ENCODE measurements at places on chromosomes 5 and 9.

DNA sequence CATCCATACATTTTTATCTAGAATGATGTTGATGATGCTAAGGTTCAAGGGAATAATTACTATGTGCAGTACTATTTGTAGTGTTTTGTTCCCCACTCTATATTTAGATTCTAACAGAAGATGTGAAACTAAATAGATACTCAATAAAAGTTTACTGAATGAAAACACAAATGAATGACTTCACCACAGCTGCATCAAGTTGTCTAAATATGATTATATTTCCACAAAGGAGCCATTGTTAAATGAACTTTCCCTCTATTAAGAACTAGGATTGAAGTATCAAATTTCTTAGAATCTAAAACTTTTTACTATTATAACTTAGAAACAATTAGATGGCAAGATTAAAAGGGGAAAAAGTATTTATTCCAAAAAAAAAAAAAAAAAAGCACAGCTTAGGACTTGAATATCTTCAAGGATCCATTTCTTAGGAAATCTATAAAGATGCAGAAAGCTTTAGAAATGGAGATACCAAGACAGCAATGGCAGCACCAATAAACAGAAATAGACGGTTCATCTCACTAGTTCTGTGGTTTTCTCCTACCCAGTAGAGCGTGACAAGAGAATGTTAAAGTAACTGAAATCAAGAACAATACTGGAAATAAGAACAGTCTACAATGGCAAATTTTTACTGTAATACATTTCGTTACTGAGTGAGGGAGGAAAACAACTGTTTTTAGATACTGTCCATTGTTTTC, 347.6 kb downstream of the EBF1 start:
- DNase-seq, result no peak

GRCh38 chr5:123245689-123246088, 156.6 kb downstream of the PRDM6 start:
- DNase-seq, result no peak

- no peak for DNase-seq
Observed at GRCh38 chr5:151451626-151452520, 4.5 kb downstream of the SLC36A1 start.

- no peak for DNase-seq
Observed at GRCh38 chr5:138934971-138935370, 59.8 kb upstream of the LRRTM2 start.

DNA sequence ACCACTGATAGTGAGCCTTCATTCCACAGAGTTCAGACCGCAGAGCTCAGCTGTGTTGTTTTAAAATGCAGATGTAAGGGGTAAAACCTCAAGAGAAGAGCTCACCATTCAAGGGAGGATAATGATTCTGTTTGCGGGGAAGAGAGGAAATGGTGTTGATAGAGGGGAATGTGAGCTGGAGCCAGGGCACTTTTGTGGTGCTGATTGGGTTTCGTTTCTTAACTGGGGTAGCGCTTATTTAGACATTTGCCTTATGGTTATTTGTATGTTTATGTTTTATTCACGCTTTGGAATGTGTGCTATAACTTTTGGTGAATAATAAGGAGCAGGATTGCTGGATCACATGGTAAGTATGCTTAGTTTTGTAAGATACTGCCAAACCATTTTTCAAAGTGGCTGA, 42.5 kb downstream of the STXBP1 start:
- DNase-seq, result no peak

DNA sequence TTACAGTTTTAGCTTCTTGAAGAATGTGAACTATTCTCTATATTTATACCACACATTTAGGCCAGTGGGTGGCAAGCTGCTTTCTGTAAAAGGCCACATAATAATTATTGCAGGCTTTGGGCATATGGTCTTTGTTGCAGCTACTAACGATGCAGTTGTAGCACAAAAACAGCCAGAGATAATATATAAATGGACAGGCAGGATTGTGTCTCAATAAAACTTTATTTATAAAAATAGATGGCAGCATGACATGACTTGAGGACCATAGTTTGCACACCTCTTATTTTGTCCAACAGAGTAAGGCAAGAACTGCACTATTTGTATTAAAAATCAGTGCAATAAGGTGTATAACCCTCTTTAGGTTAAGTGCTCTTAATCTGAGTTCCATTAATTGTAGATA, 415.0 kb downstream of the ANXA1 start:
- no peak for DNase-seq

DNA sequence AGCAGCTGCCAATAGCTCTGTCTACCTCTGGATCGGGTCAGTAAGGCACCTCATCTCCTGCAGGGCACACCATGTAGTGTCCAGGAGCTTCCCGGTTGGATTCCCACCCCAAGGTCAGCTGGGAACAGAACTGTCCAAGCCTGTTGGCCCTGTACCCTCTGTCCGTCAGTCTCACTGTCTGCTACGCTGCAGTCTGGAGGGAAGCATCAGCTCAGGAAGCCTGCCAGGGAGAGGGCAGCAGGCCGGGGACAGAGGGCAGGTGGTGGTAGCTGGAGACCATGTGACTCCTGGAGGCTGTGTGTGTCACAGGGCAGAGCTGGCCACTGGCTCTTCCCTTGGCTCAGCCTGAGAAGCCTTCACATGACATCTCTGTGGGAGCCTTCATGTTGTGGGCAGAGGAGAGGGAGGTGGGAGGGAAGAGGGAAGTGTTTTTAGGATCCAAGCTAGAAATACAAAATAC, 134.5 kb downstream of the SEC61B start:
- no peak for DNase-seq

GRCh38 chr5:75042522-75042921, 9.8 kb downstream of the GCNT4 start:
- no peak for DNase-seq

DNA sequence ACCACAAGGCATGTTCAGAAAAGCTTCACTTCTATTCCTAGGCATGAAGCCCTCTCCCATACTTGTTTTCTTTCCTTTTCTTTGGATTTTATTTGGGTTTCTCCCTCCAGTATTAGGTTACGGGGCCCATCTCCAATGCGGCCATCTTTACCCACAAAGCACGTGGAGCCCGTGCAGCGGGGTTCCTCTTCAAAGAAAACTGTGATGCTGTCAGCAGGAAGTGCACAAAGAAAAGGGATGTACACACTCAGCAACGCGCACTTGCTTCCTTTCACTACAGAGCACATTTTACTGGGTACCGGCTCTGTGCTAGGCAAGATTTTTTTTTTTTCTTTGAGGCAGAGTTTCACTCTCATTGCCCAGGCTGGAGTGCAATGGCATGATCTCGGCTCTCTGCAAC, 106.6 kb downstream of the COL23A1 start:
- no peak for DNase-seq

DNA sequence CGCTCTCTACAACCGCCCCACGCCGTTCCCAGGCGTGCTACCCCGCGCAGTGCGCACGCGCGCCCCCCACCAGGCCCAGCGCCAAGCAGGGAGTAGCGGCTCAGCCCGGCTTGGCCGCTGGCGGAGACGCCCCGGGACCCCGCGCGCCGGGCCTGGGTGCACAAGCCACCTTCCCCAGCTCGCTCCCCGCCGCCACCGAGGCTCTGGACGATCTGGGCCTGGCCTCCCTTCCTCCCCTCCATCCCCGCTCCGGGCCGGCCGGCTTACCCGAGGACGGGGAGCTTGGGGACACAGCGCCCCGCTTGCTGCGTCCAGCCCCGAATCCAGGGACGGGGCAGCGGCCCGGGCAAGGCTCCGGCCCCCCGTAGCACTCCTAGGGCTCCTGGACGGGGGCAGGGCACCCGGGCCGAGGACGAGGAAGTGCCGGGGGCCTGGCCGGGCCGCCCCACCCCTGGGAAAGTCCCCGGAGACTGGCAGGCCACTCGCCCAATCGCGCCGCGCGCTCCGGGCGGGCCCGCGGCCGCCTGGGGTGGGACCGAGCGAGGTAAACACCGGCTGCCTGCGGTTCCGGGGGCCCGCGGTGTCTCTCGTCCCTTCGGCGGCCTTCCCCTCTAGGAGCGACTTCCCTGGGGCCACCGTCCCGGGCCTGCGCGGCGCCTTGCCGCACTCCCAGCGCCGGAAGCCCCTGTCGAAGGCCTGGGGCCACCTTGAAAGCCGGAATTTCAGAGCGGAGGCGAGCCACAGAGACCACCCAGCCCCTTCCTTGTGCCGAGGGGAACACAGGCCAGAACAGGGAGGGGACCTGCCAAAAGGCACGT, at the start of gene TNIP1:
Gene TNIP1 (minus strand): TSS at position 422 of the 818 bp plus-strand sequence. CDS start 15,939 bp downstream, outside the sequence.
- DNase-seq, result peak; percentile 58

DNA sequence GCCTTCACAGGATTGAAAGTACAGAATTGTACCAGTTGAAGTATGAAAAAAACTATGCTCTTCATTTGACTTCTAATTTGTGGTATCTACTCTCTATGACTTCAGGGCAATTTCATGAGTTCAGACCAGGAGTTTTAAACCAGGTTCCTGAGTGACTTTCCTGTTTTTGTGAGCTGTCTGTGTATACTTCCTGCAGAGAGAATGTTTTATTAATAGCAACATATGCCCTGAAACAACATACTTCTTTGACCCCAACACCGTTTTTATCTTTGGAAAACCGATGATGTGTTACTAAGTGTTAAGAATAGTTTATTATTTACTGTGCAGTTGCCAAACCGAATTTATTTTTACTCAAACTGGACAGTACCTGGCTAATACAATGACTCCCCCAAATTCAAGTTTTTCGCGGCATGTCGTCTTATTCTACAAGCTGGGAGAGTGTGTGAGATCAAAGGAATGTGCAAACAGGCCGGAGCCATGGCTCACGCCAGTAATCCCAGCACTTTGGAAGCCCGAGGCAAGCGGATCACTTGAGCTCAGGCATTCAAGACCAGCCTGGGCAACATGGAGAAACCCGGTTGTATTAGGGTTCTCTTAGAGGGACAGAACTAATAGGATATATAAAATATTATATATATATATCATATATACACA, 58.7 kb upstream of the ERBIN start:
- DNase-seq, result no peak

GRCh38 chr9:942805-943580, 33.5 kb upstream of the DMRT3 start:
- no peak for DNase-seq

- no peak for DNase-seq
Observed at GRCh38 chr5:76764374-76764773, 48.4 kb downstream of the F2R start.

- DNase-seq, result peak; percentile 8
Observed at GRCh38 chr9:83070261-83070660, 7.3 kb upstream of the RASEF start.

GRCh38 chr5:61600945-61601511, 269.0 kb downstream of the ZSWIM6 start:
- DNase-seq, result no peak

- DNase-seq, result no peak
Observed at GRCh38 chr9:120608421-120608820, 28.5 kb upstream of the CDK5RAP2 start.

DNA sequence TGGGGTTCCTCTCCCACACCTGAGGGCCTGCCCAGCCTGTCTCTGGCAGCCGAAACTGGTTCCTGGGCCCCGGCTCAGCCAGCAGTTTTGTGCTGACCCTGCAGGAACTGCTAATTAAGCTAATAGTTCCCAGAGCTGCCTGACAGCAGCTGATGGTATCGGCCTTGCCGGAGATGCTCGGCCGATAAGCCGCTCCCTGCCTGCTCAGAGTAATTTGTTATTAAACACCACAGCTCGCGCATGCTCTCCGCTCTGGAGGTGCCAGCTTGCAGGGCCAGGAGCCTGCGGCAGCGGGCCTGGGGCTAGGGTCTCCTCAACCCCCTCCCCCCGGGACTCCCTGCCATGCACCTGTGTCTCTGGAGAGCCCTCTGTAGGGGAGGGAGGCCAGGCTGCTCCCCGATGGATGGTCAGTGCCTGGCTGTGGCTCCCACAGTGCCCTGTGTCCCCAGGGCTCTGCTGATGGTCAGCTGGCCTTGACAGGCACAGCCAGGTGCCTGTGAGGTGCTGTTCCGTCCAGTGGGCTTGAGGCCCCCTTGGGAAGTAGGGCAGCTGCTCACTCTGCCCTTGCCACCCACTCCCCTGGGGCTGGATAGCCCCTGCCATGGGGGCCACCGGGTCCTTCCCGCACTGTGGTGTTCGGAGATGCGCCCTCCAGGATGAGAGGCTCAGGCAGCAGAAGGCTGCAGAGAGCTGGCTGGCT, 41.7 kb downstream of the RXRA start:
- no peak for DNase-seq

- no peak for DNase-seq
Observed at GRCh38 chr9:25703701-25704357, 25.6 kb upstream of the TUSC1 start.

- no peak for DNase-seq
Observed at GRCh38 chr9:106958955-106959657, 96.1 kb downstream of the ZNF462 start.

DNA sequence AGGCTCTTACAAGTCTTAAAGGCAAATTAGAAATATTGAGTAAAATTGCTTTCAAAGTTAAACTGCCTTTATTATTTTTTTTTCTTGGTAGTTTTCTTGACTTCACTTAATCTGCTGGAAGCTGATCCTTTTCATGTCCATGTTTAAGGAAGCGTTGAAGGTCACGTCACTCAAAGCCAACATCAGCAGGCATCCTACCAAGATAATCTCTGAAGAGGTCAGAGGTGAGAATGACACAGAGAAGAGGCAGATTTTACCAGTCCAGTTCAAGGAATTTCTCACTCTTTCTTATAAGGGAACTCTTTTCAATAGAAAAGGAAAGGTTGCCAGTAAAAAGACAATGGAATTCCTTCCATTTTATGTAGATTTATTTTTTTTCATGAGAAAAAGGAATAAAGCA, 259.8 kb downstream of the ANXA1 start:
- DNase-seq, result no peak

- DNase-seq, result no peak
Observed at GRCh38 chr5:140292212-140293036, 10.5 kb downstream of the PFDN1 start.

DNA sequence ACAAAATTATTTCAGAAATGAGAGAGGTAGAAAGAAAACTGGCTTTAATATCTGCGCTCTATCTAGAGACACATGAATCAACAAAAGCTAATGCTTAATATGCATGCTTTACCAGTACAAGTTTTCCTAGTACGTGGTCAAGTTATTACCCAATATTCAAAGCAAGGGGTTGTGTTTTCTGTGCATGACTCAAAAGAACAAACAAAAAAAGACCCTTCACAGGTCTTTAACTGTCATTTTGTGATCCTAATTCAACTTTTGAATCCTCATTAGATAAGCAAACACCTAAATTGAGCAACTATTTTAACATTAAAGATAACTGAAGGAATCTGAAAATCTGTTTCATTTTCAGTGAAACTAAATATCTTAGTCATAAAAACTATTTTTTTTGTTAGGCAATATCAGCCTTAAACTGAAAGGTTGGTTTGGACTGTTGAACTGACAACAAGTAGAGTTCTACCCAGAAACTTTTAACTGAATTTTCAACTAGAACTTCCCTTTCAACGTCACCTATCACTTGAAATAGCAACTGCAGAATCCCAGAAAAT, 12.5 kb downstream of the ST8SIA4 start:
- no peak for DNase-seq

- DNase-seq, result no peak
Observed at GRCh38 chr5:137567226-137567625, 68.1 kb upstream of the SPOCK1 start.

DNA sequence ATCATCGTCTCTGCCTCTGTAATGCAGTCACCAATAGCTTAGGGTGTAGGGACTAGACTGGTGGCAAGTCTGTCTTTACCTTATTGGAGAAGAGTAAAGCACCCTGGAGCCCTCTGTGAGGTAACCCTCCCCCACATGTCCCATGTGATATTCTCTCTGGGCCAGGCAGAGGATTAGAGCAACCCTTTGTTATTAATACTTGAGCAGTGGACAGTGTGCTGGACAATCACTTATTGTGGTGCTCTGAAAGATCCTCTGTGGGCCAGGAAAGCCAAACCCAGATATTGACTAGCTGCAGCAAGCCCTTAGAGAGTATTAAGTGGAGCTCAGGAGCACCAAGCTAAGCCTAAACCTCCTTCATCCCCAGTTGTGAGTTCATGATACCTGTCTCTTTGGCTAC, 139.7 kb upstream of the RUSC2 start:
- DNase-seq, result no peak

GRCh38 chr9:129962889-129963703, 79.9 kb downstream of the FNBP1 start:
- DNase-seq, result no peak
